ENCODE measurements at places on chromosomes 11 and 22.

GRCh38 chr11:76025068-76025467 is 181.2 kb downstream of the WNT11 start:
- DNase-seq = no peak

- DNase-seq = no peak
Observed at GRCh38 chr11:17538731-17539130, 5.5 kb downstream of the USH1C start.

GRCh38 chr11:130787973-130788570 is 128.2 kb downstream of the SNX19 start:
- DNase-seq = no peak

DNA sequence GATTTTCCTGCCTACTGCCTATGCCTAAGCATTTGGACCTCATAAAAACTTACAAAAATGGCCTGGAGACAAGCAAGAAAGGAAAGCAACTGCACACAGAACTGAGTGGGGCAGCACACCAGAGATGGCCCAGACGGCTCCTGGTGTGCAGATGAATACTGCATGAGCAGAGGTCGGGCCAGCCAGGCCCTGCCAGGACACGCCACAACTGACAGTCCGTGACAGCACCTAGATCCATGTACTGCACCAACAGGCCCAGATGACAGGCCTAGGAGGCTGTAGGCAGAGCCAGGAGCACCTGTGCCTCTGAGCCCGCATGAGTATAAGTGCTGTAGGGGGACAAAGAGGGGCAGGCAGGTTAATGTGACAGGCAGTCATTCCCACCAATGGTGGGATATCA is 160.2 kb downstream of the IGLL1 start:
- no peak for DNase-seq

- DNase-seq = peak; percentile 42
Observed at GRCh38 chr11:110173811-110174644, 80.8 kb downstream of the ZC3H12C start.

DNA sequence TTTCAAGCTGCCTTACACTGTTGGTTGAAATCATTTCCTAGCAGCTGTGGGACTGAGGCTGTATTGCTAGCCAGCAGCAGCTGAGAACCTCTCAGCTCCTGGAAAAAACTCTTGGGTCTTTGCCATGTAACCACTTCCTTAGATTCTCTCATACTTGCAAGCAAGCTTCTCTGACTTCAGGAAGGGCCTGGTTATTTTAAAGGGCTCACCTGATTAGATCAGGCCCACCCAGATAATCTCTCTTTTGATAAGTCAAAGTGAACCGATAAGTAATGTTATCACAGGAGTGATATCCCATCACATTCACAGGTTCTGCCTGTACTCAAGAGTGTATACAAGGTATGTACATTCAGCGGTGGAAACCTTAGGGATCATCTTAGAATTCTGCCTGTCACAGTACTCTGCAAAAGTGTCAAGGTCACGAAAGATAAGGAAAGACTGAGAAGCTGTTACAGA is 7.4 kb upstream of the CLPB start:
- no peak for DNase-seq

GRCh38 chr22:46038516-46039430 is 61.8 kb upstream of the WNT7B start:
- no peak for DNase-seq

DNA sequence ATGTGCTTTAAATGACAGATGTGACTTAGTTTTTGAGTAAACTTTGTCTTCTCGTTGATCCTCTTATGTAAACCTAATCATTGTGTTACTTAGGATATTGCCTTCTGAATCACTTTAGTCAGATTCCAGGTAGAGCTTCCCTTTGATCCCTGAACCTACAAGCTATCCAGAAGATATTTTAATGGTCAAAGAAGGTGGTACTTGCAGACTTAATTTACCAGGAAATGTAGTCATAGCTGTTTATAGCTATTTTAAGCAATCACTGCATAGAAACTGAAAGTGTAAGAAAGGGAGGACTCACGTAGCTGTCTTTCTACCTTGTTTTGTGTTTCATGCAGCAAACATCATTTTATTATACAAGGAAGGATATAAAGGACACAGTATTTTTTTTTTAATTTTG is 189.5 kb downstream of the DDX10 start:
- no peak for DNase-seq

- no peak for DNase-seq
Observed at GRCh38 chr11:123628936-123629683, 25.3 kb downstream of the SCN3B start.

DNA sequence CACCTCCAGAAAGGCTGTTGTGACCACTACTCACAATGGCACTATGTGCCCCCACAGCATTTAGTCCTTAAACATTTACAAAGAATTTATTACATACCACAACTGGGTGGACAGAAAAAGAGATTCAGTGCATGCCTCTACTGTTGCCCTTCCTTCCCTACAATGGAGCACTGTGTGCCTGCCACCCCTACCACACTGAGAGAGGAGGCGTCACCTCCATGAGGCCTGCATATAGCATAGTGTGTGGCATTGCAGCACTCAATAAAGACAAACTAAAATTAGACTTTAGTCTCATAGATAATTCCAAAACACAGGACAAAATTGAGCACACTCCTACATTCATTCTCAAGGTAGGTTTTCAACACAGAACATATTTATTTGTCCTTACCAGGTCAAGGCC is 25.8 kb downstream of the THAP12 start:
- no peak for DNase-seq

DNA sequence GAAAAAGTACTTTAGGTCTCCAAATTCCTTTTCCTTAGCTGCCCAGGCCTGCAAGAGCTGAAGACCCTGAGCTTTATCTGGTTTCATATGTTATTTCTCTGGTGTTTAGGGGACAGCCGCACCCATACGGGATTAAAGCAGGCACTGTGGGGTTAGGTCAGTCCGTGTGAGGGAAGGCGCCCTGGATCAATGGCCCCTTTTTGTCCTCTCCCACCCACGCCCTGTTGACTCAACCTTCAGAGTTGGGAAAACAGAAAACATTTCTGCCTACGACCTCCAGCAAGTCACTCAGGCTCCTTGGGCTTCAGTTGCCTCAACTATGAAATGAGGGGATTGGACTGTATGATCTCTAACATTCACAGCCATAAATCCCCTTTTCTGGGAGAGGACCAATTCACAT is 55.2 kb upstream of the BARX2 start:
- DNase-seq = no peak

DNA sequence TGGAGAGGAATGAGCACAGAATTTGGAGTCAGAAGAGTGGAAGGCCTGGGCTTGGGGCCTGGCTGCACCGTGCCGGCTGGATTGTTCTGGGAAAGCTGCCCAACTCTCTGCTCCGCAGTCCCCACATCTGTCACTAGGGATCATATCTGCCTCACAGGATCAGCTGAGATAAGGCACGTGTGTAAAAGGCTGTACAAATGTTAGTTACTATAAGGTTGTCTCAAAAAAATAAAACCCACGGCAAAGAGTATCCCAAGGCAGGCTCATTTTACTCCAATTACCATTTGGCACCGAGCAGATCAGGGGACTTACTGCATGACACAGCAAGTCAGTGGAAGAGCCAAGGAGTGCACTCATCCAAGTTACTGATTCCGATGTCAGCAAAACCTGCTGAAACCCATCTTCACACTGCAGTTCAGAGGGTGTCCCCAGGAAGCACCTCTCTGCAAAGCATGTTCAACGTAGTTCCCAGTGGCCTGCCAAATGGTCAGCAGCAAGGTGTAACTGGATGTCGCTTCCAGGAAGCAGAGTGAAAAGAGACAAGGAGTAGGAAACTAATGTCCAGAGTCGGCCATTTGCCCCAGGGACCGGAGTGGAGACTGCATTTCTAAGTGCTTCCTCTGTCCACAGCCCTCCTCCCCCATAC is 18.1 kb upstream of the MRTFA start:
- DNase-seq = no peak

GRCh38 chr11:15141381-15141780 is 26.7 kb downstream of the INSC start:
- DNase-seq = no peak

DNA sequence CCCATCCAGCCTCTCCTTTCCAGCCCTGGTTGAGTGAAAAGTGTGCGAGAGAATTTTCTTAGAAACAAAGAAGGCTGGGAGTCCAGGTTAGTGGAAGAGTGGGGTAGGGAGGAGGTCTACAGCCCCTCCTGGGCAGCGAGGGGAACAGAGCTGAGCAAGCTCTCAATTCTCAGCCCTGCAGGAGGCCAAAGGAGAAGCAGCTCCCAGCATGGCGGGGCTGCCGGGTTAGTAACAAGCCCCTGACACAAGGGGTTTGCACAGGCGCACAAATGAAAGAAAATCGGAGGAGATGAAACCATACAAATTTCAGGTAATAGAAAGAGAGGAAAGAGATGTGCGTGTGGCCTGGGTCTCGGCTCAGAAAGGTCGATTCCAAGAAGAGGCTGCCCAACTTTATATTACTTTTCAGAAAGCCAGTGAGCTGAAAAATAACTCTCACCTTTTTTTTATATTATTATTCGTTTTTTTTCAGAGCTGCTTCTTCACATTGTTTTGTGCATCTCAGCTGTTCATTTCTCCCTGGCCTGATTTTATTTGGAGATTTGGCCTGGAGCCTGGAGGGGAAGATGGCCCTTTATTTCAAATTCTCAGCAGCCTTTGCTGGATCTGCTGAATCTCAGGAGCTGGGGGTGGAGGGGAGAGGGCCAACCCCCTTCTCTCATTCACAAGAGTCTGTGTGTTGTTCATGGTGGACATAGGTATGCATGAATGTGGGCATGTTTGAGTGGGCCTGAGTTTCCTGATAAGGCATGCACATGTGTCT is 583.2 kb downstream of the BUD13 start:
- DNase-seq = no peak

GRCh38 chr11:72274435-72274834 is 30.5 kb upstream of the PHOX2A start:
- no peak for DNase-seq

Data from activated T-helper 2 cell treated with anti-CD3 and anti-CD28 coated beads, Interferon-gamma antibody, Interleukin-2, Interleukin-4, amounts not matched to agents 10 μg/mL and 5 μg/mL and 100 μg/mL, durations not matched to agents 14 hours and 24 hours and 36 hours (primary cell).